ENCODE measurements at places on chromosomes 5 and 9.

GRCh38 chr5:14035859-14036503 lies 91.5 kb upstream of the DNAH5 start:
- DNase-seq: peak; percentile 73

DNA sequence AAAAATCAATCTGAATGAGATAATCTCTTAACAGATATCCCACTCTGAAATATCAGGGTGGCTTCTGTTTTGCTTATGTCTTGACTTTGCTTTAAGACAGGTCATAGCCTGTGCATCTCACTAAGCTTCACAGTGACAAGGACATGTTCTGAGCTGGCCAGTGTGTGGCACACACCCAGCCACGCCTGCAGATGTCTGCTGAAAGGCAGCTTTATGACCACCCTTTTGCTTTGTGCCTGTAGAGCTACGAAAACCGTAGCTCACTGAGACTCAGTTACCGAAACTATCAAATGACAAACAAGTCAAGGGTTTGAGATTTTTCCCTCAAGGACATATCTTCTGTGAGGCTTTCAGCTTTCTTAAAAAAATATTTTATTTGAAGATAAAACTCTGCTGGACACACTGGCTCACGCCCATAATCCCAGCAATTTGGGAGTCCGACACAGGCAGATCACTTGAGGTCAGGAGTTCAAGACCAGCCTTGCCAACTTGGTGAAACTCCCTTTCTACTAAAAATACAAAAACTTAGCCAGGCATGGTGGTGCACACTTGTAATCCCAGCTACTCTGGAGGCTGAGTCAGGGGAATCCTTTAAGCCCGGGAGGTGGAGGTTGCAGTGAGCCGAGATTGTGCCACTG lies 233.2 kb downstream of the SPATA31A1 start:
- DNase-seq: no peak

DNA sequence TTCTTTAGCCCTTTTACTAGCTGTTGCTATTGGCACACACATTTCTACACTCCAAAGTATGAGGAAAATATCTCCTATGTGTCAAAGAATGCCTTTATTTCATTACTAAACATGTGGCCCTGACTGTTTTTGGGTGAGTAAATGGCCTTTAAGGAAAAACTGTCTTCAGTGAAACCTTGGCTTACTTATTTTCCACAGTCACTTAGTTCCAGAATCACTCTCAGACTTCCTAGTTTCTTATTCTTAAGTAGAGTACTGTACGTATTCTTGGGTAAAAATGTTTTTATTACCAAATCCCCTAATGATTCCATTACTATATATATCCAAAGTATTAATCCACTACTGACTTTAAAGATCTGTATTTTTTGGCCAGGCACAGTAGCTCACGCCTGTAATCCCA lies 27.5 kb downstream of the ERP44 start:
- no peak for DNase-seq

DNA sequence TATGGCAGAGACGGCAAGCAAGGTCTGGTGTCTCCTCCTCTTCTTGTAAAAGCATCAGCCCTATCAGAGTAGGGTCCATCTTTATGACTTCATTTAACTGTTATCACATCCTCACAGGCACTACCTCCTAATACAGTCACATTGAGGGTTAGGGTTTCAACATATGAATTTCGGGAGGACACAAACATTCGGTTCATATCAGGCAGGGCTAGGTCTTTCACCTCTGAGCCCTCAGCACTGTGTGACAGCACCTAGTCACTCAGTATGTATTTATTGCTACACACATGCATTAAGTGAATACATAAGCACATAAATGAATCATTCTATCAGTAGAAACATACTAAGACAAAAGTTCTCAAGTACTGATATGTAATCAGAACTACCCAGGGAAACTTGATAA lies 9.4 kb upstream of the BTF3 start:
- DNase-seq: no peak

DNA sequence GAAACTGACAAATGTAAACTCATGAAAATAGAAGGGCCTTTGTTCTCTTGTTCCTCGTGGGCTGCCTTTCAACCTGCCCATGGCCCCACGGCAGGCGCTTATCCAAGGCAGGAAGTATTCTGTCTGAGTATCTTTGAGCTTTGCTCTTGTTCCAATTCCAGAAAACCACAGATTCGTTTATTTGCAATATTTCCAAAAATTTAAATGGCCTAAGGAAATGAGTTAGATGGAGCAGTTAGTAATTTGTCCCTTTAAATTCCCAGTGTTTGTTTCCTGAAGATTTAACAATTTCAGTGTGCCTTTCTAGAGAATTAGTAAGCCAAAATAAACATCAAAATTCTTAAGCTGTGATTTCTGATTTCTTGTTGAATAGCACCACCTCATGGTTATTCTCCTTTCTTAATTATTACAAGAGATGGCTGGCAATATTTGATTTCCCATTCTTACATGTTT lies 299.4 kb upstream of the RASA1 start:
- peak; percentile 20 for DNase-seq

GRCh38 chr5:59766427-59767210 lies 126.9 kb downstream of the PDE4D start:
- no peak for DNase-seq

DNA sequence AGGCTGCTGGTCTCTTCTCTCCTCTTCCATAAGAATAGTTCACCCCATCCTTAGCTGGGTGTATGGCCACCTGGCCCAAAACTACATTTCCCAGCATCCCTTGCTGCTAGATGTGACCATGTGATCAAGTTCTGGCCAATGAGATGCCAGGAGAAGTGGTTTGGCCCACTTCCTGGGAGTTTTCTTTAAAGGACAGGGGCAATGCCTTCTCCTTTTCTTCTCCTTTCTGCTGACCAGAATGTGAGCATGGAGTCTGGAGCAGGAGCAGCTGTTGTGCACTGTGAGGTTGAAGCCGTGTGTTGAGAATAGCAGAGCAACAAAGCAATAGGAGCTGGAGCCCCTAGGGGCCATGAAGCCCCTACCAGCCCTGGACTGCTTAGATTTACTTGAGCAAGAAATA lies 36.8 kb downstream of the C9orf50 start:
- DNase-seq: peak; percentile 82

GRCh38 chr5:173762930-173763329 lies 125.2 kb upstream of the CPEB4 start:
- peak; percentile 41 for DNase-seq

DNA sequence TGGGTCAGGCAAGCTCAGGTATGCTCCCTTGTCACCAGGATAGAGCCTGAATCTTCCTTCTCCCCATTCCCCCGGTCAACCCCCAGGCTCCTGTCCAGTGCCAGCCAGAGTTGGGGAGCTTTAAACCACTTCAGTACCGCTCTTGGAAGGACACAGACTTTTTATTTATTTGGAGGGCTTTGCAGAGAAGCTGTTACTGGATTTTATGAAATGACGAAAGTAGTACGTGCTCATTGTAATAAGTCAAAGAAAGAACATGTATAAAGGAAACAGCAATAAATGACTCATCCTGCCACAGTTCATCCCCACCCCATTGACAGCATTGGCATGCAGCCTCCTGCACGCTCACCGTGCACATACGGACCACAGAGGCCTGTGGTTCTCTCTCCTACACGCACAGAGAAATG lies 230.3 kb downstream of the AUH start:
- no peak for DNase-seq

DNA sequence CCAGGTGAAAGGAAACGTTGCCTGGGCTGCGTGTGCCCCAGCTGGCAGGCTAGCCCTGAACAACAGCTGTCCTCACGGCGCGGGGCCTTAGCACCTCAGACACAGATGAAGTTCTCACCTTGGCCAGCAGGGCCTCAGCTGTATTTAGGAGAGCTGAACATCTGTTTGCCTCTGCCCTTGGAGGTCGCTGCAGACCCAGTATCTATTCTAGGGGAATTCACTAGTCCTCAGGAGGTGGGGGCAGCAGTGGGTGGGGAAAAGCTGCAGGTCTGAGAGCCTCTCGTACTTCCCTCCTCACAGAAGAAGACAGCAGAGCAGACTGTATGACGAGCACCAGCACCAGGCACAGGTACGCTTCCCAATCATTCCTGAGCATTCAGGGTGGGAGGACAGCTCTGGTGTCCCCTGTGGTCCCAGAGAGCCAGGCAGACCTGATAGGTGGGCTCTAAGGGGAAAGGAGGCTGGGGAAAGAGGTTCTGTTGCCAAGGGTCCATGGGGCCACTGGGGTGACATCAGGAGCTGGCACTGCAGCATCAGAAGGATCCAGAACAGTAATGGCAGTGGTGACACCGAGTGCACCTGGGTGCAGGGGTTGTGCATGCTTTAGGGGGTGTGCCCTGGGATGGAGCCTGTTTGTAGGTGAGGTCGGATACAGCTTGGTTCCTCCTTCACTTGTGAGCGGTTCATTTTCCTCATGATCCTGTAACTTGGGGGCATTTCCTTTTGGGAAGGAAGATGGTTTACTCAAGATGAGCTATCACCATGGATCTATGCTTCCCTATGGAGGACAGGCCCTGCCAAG lies 13.8 kb downstream of the CD74 start:
- no peak for DNase-seq

- DNase-seq: no peak
These were observed 163.9 kb upstream of the RASA1 start for GRCh38 chr5:87103616-87104287.

DNA sequence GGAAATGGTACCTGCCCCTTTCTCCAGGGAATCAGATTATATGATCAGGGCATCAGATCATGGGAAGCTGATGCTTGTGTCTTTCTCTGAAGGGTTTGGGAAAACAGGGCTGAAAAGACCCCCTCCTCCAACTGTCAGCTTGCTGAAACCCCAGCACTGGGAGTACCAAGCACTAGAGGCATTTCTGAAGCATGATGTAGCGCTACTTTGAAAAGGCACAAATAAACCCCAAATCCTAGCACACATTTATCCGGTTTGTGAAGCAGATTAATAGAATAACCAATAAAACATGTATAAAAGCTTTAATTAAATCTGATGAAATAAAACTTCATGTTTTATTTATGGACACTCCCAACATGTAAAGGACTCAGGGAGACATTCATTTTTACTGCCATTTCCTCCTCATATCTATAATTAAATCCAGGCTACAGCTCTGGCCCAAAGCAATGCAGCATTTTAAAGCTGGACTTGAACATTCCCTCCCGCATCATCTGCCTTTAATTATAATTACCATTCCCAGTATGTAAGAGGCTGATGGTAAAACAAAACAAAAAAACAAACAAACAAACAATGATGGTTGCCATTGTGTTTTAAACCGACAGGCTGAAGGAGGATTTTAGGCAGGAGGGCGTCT lies 298.2 kb upstream of the RFX3 start:
- no peak for DNase-seq

DNA sequence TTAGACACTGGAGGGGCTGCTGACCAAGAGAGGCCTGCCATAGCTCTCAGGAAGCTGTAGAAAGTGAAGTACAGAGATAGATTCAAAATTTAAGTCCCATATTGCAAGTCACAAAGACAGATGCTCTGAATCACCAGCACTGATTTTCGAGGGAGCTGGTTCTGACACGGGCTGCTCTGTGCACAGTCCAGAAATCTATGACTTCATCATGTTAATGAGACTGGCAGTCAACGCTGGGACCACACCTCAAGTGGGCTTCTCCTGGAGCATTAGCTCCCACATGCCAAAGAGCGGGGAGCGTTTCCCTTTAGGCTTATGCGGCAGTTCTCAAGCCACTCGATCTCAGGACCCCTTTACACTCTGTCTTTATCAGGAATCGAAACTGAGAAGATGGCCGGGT lies 34.2 kb upstream of the FAT2 start:
- no peak for DNase-seq

GRCh38 chr9:121667214-121667613 lies 15.8 kb downstream of the DAB2IP start:
- no peak for DNase-seq

DNA sequence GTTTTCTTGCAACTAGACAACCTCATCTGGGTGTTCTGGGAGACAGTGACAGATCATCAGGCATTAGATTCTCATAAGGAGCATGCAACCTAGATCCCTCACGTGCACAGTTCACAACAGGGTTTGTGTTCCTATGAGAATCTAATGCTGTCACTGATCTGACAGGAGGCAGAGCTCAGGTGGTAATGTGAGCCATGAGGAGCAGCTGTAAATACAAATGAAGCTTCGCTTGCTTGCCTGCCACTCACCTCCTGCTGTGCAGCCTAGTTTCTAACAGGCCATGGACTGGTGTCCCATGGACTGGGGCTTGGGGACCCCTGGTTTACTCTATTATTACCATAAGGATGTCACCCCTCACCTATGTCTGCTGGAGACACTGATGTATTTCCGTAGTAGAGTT lies 166.8 kb downstream of the PSAT1 start:
- no peak for DNase-seq

- no peak for DNase-seq
These were observed 599.8 kb downstream of the PDE4D start for GRCh38 chr5:59293700-59294099.

DNA sequence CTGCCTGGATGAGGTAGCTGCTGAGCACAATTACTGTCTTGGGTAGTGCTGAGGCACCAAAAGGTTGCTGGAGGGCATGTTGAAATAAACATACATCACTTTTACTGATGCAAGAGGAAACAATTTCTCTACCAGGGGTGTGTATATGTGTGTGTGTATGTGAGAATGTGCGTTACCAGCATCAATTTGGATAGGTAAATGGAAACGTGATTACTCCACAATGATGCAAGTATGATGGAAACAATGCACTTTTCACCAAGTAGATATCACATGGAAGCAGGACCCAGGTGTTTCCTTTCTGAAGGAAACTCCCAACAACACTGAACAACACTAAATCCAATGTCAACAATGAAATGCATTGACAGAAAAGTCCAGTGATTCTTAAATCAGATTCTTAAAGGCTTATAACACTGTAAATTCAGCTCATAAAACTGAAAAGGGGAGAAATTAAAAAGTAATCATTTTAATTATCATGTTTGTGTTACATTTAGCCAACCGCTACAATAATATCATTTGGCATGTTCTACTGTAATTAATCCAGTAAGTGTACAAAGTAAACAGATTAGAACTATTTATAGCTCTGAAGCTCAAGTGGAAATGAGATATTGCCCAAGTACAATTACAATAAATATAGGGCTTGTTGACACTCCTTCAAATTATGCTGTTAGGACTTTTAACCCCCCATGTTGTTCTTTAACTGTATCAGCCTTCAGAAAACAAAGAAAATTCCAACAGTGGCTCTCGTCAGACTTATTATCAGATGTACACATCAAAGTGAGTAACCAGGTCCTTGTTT lies 25.3 kb downstream of the YIPF5 start:
- DNase-seq: no peak

DNA sequence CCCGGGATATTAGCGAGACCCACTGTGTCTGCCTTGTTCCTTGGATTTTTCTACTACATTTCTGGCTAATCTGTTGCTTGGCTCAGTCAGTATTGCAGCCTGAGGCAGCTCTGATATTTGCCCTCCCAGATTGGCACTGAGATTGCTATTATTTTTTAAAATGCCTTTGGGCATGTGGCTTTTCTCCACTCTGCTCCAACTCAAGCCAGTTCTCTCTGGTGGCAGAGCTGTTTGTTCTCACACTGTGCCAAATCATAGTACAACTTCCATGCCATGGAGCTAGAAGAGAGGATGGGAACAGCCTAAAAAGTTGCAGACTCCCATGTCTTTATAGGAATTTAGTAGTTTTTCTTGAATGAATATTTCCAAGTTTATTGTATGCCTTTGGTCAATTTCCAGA lies 155.9 kb upstream of the ATP10B start:
- DNase-seq: no peak

GRCh38 chr9:96209407-96210271 lies 92.3 kb downstream of the HSD17B3 start:
- DNase-seq: no peak

GRCh38 chr9:136852664-136853595 lies 784 bp downstream of the MAMDC4 start:
- DNase-seq: no peak

- no peak for DNase-seq
These were observed 19.2 kb downstream of the MARCHF3 start for GRCh38 chr5:127011153-127011552.

- DNase-seq: peak; percentile 71
These were observed 47.8 kb downstream of the ANXA2R start for GRCh38 chr5:42992088-42992879.
